ENCODE measurements at places on chromosomes 5 and 9.

- no peak for DNase-seq
These were observed 115.5 kb downstream of the SLC12A2 start for GRCh38 chr5:128199104-128199503.

DNA sequence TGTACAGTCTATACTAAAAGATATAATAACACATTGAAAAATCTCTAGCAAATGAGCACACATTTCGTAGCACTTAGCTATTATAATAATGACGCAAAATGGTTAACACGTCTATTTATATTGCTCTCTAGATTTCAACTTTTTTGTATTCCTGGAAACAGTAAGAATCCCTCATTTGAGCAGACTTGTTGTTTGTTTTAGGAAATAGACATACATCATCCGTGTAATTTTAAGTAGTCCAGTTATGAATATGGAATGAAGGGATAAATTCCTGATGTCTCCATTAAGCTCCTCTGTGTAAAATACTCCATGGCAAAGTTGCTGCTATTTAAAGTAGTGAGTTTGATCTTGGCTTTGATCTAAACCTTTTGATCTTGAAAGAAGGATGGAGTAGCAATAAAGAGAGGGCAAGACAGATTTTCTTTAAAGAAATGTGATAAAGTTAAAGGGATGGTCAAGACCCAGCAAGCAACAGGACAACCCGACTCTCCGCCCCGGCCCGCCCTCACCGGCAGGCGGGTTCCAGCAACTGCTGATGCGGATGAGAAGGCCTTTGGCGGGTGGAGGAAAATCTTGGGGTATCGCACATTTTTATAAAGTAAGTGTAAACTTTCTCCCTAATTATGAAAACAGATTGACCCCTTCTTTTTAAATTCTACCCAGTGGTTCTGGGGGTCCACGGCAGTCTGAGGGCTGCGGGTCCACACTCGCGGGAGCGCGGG, 277.4 kb downstream of the AOPEP start:
- no peak for DNase-seq

GRCh38 chr9:69583645-69584234, 88.4 kb downstream of the APBA1 start:
- DNase-seq, result no peak

- DNase-seq, result no peak
These were observed 3.3 kb downstream of the NCBP1 start for GRCh38 chr9:97636903-97637302.

DNA sequence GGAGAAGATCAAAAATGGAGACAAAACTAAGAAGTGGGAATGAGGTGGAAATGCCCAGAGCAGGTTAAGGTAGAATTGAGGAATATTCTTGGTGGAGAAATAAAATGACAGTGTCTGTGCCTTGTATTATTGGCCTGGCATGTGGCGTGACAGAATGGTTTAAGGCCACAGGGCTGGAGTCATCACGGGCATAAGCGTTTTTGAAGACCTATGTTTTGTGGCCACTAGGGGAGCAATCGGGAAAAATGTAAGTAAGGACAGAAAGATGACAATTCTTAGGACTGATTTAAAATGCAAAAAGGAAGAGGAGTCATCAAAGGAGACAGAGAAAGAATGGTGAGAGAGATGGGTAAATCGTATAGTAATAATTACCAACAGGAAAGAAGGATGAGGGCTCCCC, 72.2 kb upstream of the EPB41L4A start:
- no peak for DNase-seq

DNA sequence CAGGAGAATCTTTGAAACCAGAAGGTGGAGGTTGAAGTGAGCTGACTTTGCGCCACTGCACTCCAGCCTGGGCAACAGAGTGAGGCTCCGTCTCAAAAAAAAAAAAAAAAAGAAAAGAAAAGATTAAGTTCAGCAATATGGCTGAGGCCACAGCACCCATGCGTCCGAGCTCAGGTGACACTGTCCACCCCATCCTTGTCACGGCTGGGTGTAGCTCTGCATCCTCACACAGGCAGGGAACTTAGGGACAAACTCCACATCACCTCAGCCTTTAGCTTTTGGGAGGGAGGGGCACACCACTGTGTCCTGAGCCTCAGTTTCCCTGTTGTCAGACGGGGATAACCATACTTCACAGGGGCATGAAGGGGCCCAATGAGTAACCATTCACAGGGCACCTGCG, 15.5 kb downstream of the FGD3 start:
- no peak for DNase-seq

- no peak for DNase-seq
These were observed 16.2 kb downstream of the HACD4 start for GRCh38 chr9:21015129-21015815.

Measured in hindlimb muscle (tissue), 1 donor.